ENCODE measurements at places on chromosomes 16 and 17. TPM values are rescaled to one million over a fixed set of nuclear protein-coding genes. Genes with fewer than 3 reads are reported as not detected.

The AATK gene
- 26.7 TPM for total RNA-seq

The JUP gene
- total RNA-seq: 94.2 TPM

The GNGT2 gene
- total RNA-seq: 4.8 TPM

The CHST5 gene
- 0.09 TPM for total RNA-seq

The KCNH4 gene
- 0.16 TPM for total RNA-seq
